ENCODE measurements at places on chromosomes 2 and 18. TPM values are rescaled to one million over a fixed set of nuclear protein-coding genes. Genes with fewer than 3 reads are reported as not detected.

GRCh38 chr2:65276609-65277008 is 49.0 kb downstream of the ACTR2 start:
- no peaks in the 10 kb centered on the region for H3K36me3 ChIP-seq
- DNase-seq, result no peak
- H3K27ac ChIP-seq, result no peak overlapping the region
- H3K27me3 ChIP-seq, result peaks cover 69% of the 10 kb centered on the region
- no peak overlapping the region for H3K4me3 ChIP-seq

GRCh38 chr2:153871231-153872221 is at the start of gene GALNT13:
Gene GALNT13 (plus strand): TSS chr2:153871922.
- no peaks in the 10 kb centered on the region for H3K36me3 ChIP-seq
- no peak within 1 kb of the TSS for H3K27ac ChIP-seq

DNA sequence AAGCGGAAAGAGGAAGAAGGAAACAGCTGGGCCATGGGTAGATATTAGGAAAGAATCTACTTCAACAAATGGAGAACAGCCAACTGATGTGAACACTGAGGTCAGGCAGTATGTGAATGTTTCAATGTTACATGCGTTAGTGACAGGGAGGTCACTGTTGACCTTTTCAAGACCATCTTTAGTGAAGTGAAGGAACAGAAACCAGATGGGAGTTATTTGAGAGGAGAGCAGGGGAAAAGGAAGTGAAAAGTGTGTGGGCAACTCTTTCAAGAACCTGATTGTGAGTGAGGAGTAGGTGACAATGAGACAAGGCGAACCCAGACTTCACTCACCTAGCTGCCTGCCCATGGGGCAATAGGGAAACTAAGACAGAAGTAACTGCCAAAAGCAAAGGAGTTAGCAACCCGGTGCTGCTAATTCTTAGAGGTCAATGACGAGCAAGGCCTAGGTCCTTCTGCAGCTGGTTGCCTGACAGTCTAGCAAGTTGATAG is 67.0 kb downstream of the SP3 start:
- H3K27me3 ChIP-seq, result no peaks in the 10 kb centered on the region
- no peak overlapping the region for H3K4me3 ChIP-seq
- H3K4me1 ChIP-seq, result no peaks in the 10 kb centered on the region

DNA sequence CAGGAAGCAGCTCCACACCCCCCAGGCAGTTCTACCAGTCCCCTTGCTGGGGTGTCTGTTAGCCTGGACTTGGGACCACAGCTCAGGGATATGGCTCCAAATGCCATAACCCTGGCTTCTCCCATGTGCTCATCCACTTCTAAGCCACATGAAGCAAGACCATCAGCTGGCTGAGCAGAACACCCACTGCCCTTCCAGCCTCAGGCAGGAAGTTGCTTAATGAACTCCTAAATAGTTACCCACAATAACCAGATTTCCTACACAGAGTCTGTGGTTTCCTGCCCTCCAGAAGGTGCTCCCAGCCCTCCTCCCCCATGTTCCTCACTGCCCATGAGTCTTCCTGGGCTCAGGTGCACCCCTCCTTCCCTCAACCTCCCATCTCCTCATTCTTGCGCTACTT is 98.3 kb upstream of the EPC2 start:
- no peak for DNase-seq
- H3K36me3 ChIP-seq, result no peaks in the 10 kb centered on the region
- H3K4me1 ChIP-seq, result no peaks in the 10 kb centered on the region
- H3K27me3 ChIP-seq, result no peaks in the 10 kb centered on the region
- no peak overlapping the region for H3K4me3 ChIP-seq

DNA sequence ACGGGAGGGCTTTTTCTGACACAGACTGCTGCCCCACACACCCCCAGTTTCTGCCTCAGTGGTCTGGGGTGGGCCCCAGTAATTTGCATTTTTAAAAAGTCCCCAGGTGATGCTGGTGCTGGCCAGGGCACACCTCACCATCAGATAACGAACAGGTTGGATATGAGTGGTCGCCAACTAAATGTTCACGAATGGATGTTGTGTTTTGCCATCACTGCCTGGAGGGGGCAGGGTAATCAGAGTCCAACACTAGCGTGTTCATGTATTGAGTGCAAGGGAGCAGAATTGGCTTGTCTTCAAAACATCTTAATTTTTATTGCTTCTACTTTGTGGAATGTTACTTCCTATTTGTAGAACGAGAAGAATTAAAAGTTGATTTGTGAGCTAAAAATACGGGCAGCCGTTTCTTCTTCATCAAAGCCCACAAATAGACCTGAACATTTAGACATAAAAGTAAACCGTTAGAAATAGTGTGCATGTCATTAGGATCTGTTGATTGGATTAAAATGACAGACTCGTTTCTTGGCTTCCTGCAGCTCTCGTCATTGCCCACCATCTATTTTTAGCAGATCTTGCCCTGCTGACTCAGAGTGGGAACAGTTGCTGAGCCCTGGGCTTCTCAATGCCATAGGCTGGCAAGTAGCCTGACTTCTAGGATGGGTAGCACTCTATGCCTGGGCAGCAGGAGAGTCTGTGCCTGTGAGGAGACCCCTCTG is 45.2 kb downstream of the NCK2 start:
- H3K36me3 ChIP-seq, result no peaks in the 10 kb centered on the region
- no peak overlapping the region for H3K27ac ChIP-seq
- H3K27me3 ChIP-seq, result no peaks in the 10 kb centered on the region

GRCh38 chr2:85797921-85798320 is 44.1 kb downstream of the ATOH8 start:
- peak; percentile 74 for DNase-seq
- no peaks in the 10 kb centered on the region for H3K36me3 ChIP-seq
- H3K4me1 ChIP-seq, result peaks cover 13% of the 10 kb centered on the region
- H3K27ac ChIP-seq, result no peak overlapping the region
- no peak overlapping the region for H3K4me3 ChIP-seq

- H3K27ac ChIP-seq, result no peak overlapping the region
- no peaks in the 10 kb centered on the region for H3K36me3 ChIP-seq
- no peak overlapping the region for H3K4me3 ChIP-seq
- no peak for DNase-seq
- H3K27me3 ChIP-seq, result no peaks in the 10 kb centered on the region
- no peaks in the 10 kb centered on the region for H3K4me1 ChIP-seq
These were observed 242.9 kb upstream of the ID2 start for GRCh38 chr2:8438996-8439395.

DPY30 gene
- 110 TPM for total RNA-seq

GRCh38 chr2:200329798-200330197 is 23.3 kb downstream of the SPATS2L start:
- DNase-seq, result no peak
- H3K27me3 ChIP-seq, result no peaks in the 10 kb centered on the region
- no peak overlapping the region for H3K27ac ChIP-seq

GRCh38 chr2:201116115-201116958 is at the start of gene CFLAR:
Gene CFLAR (plus strand): TSS chr2:201116164. CDS start chr2:201129866, 13,702 bp downstream.
- peaks cover 11% of the 10 kb centered on the region for H3K4me1 ChIP-seq
- H3K36me3 ChIP-seq, result no peaks in the 10 kb centered on the region
- H3K27ac ChIP-seq, result no peak within 1 kb of the TSS
- no peaks in the 10 kb centered on the region for H3K27me3 ChIP-seq

NFE2L2 gene
- 13.9 TPM for total RNA-seq

INHA gene
- not detected for total RNA-seq

GRCh38 chr2:95040426-95040825 is 14.9 kb downstream of the MAL start:
- H3K4me1 ChIP-seq, result no peaks in the 10 kb centered on the region
- H3K4me3 ChIP-seq, result no peak overlapping the region
- no peaks in the 10 kb centered on the region for H3K27me3 ChIP-seq
- H3K27ac ChIP-seq, result no peak overlapping the region
- H3K36me3 ChIP-seq, result no peaks in the 10 kb centered on the region

TRABD2A gene
- 1.7 TPM for total RNA-seq

- no peaks in the 10 kb centered on the region for H3K27me3 ChIP-seq
- no peaks in the 10 kb centered on the region for H3K36me3 ChIP-seq
- no peak overlapping the region for H3K4me3 ChIP-seq
- no peak for DNase-seq
- peaks cover 5% of the 10 kb centered on the region for H3K4me1 ChIP-seq
- H3K27ac ChIP-seq, result no peak overlapping the region
These were observed 984.3 kb downstream of the BCL11A start for GRCh38 chr2:59569124-59569523.

GRCh38 chr18:8667846-8668245 is 37.5 kb upstream of the MTCL1 start:
- no peaks in the 10 kb centered on the region for H3K36me3 ChIP-seq
- no peak for DNase-seq
- no peak overlapping the region for H3K4me3 ChIP-seq
- peaks cover 8% of the 10 kb centered on the region for H3K4me1 ChIP-seq
- no peak overlapping the region for H3K27ac ChIP-seq

DNA sequence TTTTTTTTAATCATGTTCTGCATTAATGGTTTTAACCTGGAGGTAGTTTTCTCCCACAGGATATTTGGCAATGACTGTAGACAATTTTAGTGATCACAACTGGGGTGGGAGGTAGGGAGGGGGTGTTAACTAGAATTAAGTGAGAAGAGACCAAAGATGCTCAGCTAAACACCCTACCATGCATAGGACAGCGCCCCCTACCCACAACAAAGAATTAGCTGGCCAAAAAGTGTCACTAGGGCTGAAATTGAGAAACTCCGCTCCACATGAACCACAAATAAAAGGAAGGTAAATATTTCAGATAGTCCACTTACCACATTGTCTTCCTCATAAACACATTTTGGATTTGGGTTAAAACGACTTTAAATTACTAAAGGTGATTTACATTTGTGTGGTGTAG is 942.6 kb downstream of the SUCLG1 start:
- no peaks in the 10 kb centered on the region for H3K27me3 ChIP-seq
- no peaks in the 10 kb centered on the region for H3K4me1 ChIP-seq
- H3K36me3 ChIP-seq, result no peaks in the 10 kb centered on the region
- DNase-seq, result no peak

DNA sequence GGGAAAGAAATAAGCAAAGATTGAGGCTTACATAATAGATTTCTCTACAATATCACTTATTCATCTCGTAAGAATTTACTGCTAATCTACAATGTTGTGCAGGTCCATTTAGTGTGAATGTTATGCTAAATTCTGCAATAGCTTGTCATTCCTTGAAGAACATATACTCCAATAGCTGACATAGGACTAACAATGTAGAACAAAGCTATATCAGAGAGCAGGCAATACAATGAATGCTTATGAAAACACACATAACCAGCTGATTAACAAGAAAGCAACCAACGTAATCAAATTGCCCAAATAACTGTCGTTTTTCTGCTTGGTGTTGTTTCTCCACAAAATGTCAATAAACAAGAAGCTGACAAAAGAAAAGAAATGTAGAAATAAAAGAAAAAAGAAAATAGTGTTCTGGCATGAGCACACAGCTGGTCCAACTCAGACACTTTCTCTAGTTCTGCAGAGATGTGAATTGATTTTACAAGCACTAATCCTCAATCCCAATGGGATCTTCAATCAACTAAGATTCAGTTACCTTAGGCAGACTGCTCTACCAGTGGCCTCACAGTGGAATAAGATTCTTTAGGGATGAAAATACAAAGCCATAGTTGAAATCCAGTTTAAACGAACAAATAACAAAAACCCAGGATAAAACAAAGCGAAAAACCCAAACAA is 1024.7 kb upstream of the PIK3C3 start:
- no peaks in the 10 kb centered on the region for H3K27me3 ChIP-seq
- H3K36me3 ChIP-seq, result no peaks in the 10 kb centered on the region
- H3K4me3 ChIP-seq, result no peak overlapping the region
- H3K4me1 ChIP-seq, result no peaks in the 10 kb centered on the region

ASPRV1 gene
- 0.30 TPM for total RNA-seq

KIAA2012 gene
- total RNA-seq, result not detected

SERPINB11 gene
- not detected for total RNA-seq

- no peak within 1 kb of the TSS for H3K27ac ChIP-seq
- H3K4me3 ChIP-seq, result no peak within 1 kb of the TSS
- H3K36me3 ChIP-seq, result no peaks in the 10 kb centered on the region
- H3K4me1 ChIP-seq, result peaks cover 29% of the 10 kb centered on the region
- DNase-seq, result peak; percentile 54
These were observed at the start of gene PCARE for GRCh38 chr2:29074411-29074810. Gene PCARE (minus strand): TSS chr2:29074523. CDS start chr2:29074261, 262 bp downstream.

GRCh38 chr2:48829036-48829435 is 73.5 kb upstream of the LHCGR start:
- H3K4me3 ChIP-seq, result no peak overlapping the region
- H3K4me1 ChIP-seq, result no peaks in the 10 kb centered on the region
- H3K36me3 ChIP-seq, result no peaks in the 10 kb centered on the region
- no peak for DNase-seq

- DNase-seq, result peak; percentile 86
- H3K27ac ChIP-seq, result peak overlapping the region; percentile 86
- H3K36me3 ChIP-seq, result no peaks in the 10 kb centered on the region
- H3K4me1 ChIP-seq, result peaks cover 27% of the 10 kb centered on the region
These were observed 86.0 kb downstream of the RBMS1 start for GRCh38 chr2:160407393-160408172.

GRCh38 chr2:68825866-68826265 is 45.3 kb downstream of the BMP10 start:
- H3K27me3 ChIP-seq, result no peaks in the 10 kb centered on the region
- no peaks in the 10 kb centered on the region for H3K4me1 ChIP-seq
- DNase-seq, result no peak
- no peaks in the 10 kb centered on the region for H3K36me3 ChIP-seq
- H3K4me3 ChIP-seq, result no peak overlapping the region
- no peak overlapping the region for H3K27ac ChIP-seq

- DNase-seq, result no peak
- H3K4me3 ChIP-seq, result no peak overlapping the region
- H3K27me3 ChIP-seq, result no peaks in the 10 kb centered on the region
These were observed 23.9 kb upstream of the NCOA1 start for GRCh38 chr2:24466871-24467870.

DNA sequence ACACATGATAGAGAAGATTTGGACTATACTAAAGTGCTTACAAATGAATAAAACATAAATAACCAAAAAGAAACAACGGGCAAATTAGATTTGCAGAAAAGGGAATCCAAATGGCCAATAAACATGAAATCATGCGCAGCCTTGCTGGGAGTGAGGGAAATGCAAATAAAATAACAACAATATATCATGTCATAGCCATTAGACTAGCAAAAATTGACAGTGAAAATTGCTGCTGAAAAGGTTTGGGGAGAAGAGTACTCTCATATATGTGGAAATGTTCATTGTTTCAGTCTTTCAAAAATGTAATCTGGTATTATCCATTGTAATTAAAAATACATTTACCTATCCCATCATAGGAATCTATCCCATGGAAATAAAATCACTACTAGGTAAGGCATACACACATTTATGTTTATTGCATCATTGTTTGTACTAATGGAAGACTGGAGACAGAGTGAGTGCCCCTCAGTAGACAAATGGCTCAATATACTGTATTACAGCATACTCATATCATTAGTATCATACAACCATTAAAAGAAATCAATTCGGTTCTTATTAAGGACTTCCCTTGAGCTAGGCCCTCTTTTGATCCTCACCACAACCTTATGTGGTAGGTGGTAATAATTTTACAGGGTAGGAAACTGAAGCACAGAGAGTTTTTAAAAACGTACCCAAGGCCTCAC is 94.1 kb upstream of the MSTN start:
- no peak overlapping the region for H3K4me3 ChIP-seq
- H3K27me3 ChIP-seq, result no peaks in the 10 kb centered on the region
- DNase-seq, result no peak
- no peaks in the 10 kb centered on the region for H3K36me3 ChIP-seq
- no peak overlapping the region for H3K27ac ChIP-seq

PMS1 gene
- 61.3 TPM for total RNA-seq

Measured in neural progenitor cell (in vitro differentiated cells).